ENCODE measurements at places on chromosomes 5 and 9.

DNA sequence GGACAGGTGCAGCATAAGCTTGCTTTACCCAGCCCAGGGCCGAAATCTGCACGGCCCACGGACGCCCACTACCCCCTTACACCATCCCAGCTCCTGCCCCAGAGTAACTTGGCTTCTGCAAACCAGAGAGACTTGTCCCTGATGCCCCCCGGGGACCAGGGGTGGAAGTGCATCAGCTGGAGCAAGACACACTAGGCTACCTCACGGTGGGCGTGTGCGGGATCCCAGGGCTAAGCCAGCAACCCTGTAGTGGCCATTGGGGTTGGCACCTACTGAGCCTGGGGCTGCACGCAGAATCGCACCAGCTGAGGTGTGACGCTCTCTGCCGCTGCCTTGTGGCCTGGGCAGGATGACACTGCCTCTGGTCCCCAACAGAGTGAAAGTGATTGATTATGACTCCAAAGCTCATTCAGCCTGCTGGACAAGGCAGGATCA, 6.1 kb upstream of the ZNF79 start:
- no peak for DNase-seq

GRCh38 chr5:125409234-125409860, 662.9 kb upstream of the ZNF608 start:
- no peak for DNase-seq

DNA sequence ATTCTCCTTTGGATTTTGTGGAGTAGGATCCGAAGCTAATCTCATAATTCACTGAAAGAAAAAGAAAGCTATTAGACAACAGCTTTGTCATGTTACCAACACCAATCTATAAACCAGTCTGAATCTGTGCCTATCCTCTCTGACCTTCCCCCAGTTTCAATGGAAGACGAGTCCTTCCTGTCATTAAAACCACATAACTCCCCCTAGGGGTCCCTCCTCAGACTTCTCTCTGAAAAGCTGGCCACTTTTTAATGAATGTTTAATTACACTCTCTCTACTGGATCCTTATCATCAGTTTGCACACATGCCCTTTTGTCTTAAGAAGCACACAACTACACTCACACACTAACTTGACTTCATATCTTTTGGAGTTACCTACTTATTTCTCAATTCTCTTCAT, 98.0 kb upstream of the TSLP start:
- DNase-seq, result no peak

DNA sequence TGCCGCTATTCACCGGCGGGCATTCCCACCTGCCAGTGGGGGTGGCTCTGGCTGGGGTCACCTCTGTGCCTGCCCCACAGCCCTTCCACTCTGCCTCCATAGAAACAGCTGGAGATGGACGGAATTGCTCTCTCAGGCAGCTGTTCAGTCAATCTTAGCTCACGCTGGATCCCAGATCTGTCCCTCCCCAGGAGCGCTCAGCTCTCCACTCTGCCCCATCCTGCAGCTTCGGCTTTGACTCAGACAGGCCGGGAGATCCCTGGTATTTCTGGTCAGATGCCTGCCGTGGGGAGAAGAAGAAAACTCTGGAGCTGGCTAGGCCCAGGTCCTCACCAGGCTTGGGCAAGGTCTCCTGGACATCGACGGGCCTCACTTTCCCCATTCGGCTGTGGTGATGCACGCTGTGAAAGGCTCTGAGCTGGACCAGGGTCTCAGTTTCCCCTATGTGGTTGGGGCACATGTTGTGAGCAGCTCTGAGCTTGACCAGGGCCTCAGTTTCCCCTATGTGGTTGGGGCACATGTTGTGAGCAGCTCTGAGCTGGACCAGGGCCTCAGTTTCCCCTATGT, 7.6 kb upstream of the SLC9A3 start:
- no peak for DNase-seq

GRCh38 chr5:176902102-176902814, 3.1 kb upstream of the HK3 start:
- no peak for DNase-seq

GRCh38 chr9:133715866-133716563, 22.1 kb downstream of the SARDH start:
- no peak for DNase-seq

DNA sequence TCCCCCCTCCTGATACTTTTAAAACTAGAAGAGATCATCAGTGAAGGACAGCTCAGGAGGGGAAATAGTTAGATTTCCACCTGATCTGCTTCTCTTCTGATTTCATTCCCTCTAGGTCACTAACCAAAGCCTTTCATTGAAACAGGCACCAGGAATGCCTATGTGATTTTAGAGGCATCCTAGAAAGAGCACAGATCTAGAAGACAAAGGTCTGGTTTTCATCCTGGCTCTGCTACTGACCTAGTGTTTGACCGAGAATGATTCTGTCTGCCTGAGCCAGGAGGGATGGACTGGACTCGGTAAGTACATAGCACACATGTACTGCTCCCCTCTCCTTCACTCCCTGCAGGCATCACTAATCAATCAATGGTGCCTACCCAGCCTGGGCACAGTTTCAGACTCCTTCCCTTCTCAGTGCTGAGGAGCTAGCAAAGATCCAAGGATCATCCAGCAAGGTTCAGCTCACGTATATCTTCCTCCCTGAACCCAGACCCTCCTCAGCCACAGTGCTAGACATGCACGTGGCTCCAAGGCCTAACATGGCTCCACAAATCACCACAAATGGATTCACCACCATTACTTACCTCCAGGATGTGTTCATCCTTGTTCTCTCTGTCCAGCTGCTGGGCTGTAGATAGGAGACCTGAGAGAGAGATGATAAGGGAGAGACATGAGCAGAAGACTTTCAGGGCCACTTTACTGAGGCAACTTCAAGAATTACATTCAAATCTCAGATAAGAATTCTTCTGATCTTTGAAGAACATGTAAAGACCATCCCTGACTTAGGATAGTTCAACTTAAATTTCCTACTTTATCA, 35.2 kb downstream of the FAT2 start:
- DNase-seq, result no peak

GRCh38 chr9:98449871-98450270, 194.4 kb upstream of the TBC1D2 start:
- DNase-seq, result no peak

DNA sequence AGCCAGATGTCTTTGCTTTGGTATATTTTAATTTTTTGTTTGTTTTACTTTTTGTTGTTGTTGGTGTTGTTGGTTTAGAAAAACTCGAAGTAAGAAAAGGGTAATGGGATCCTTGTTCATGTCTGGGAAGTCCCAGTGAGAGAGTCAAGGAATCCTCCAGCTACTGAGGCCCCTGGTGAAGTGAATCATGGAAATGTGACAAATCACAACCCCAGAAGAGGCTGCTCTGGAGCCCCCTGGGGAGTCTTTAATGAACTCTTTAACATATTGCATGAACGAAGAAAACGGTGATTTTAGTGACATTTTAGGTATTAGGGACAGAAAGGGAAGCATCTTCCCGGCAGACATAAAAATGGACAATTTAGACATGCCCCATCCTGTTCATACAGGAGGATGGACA, 41.3 kb downstream of the TMEM174 start:
- DNase-seq, result no peak

- no peak for DNase-seq
Observed at GRCh38 chr5:176535664-176536131, 1.5 kb downstream of the RNF44 start.

- no peak for DNase-seq
Observed at GRCh38 chr5:141330299-141331080, at the start of gene PCDHGA1. TSS of gene PCDHGA1 (plus strand) at chr5:141330514.

DNA sequence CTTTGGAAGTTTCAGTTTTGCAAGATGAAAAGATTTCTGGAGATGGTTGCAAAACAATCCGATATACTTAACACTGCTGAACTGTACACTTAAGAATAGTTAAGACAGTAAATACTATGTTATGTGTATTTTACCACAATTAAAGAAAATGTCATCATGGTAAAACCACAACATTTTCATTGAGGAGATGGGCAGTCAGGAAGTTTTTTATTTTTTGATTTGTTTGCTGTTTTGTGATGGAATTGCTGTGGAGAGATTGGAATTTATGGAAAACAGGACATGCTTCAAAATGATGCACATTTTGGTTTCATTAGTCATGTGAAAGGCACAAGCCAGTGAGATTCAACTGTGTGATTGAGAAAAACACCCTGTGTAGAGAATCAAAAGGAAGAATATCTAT, 90.5 kb upstream of the AGXT2 start:
- DNase-seq, result no peak

DNA sequence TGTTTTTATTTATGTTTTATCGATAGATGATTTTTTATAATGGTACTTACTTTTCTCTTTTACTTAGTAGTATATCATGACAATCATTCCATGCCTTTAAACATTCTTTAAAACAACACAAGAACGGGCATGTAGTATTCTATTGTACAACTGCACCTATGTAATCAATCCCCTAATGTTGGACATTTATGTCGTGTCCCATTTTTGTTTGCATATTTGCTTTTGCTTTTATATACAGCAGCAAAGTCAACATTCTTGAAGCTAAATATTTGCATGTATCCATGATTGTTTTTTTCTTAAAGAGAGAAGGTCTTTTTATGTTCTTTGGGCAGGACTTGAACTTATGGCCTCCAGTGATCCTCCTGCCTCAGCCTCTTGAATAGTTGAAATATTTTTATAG, 527.0 kb upstream of the CLINT1 start:
- no peak for DNase-seq

- DNase-seq, result no peak
Observed at GRCh38 chr9:130220352-130220751, 45.2 kb upstream of the HMCN2 start.

DNA sequence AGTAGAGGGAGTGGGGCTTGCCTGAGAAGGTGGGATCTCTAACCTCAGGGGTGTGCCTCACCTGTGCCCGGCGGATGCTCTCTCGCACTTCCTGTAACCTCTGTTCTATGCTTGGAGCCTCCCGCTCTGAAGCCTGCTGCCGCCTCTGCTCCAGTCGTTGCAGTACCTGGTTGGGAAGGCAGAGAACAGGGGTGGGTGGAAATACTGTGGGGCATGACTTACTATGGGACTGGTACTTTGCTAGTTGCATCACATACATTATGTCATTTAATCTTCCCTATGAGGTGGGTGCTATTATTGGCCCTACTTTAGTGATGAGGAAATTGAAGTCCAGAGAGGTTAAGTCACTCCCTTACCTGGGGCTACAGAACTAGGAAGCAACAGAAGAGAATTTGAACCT, 5.2 kb downstream of the FCHSD1 start:
- DNase-seq, result no peak

DNA sequence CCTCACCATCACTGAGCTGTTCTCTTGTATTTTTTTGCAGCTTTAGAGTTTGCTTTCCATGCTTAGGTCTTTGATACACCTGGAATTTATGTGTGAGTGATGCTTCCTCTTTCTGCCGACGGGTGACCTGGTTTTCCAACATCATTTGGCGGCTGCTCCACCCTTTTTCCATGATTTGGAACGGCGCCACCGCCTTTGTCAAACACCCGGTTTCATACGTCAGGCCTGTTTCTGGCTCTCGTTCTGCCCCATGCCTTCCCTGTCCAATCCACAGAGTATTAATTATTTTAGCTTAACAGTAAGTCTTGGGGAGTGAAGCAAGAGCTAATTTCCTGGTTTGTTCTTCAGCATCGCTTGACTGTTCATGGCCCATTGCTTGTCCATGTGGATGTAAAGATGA, 30.2 kb downstream of the CACNA1B start:
- DNase-seq, result no peak

GRCh38 chr9:124794902-124795491, 18.1 kb downstream of the OLFML2A start:
- DNase-seq, result no peak

DNA sequence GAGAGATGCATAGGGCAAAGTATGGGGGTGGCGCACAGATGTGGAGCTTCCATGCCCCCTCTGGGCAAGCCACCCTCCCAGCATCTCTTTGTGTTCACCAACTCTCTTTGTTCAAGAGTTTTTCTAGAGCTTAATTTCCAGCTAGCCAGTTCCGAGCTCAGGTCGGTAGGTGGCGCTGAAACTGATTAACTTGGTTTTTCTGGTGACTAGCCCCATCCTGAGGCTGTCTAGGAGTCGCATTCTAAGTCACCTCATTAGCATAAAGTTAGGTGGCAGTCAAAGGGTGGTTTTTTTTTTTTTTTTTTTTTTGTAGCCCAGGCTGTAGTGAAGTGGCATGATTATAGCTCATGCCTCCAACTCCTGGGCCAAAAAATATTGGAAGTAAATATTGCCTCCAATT, 476.4 kb downstream of the KDM4C start:
- peak; percentile 59 for DNase-seq

- no peak for DNase-seq
Observed at GRCh38 chr9:6634444-6634843, 11.1 kb downstream of the GLDC start.

DNA sequence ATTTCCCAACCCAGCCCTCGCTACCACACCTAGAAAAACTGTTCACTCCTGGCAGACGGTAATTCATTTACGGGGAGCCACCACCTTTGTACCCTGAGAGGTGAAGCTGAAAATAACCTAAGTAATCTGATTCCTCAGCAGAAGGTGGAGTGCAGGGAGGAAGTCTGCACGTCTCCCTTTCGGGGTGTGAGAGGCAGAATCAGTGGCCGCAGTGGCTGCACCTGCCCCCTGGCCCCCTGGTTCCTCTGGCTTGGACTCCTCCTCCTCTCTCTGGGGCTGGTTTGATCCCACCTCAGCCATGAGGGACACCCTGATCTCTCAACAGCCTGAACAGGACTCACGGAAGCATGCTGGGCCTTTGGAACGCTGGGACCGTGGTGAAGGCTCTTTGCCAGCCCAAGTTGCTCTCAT, 10.5 kb downstream of the TMEM174 start:
- DNase-seq, result no peak

GRCh38 chr5:168320805-168321204, 29.4 kb downstream of the WWC1 start:
- DNase-seq, result no peak

DNA sequence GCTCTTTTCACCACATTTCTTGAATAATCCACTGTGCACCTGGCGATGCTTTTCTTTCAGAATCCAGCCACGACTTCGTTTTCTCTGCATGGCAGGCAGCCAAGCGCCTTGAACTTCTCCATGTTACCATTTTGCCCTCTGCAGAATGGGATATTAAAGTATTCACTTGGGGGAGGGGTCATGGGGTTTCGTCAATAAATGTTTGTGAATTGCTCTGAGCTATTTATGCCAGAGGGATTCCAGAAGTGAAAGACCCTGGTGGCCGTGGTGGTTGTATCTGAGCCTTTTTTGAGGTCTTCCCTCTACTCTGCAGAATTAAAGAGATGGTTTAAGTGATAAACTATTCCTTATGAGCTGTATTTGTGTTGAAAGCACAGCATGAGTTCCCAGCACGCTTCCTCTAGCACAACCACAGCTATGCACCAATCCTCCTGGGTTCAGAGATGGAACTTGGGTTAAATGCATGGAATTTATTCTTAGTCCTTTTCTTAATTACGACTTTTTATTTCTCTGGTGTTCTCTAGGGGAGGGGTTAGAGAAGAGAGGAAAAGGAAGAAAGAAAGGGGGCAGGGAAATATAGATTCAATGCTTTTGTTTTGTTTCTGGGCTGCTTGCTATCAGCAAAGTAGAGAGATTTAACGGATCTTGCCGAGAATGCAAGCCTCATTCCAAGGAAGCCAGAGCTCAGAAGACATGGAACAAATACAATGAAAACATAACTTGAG, 478.2 kb upstream of the TNC start:
- no peak for DNase-seq
